ENCODE measurements at places on chromosomes 5 and 9.

DNA sequence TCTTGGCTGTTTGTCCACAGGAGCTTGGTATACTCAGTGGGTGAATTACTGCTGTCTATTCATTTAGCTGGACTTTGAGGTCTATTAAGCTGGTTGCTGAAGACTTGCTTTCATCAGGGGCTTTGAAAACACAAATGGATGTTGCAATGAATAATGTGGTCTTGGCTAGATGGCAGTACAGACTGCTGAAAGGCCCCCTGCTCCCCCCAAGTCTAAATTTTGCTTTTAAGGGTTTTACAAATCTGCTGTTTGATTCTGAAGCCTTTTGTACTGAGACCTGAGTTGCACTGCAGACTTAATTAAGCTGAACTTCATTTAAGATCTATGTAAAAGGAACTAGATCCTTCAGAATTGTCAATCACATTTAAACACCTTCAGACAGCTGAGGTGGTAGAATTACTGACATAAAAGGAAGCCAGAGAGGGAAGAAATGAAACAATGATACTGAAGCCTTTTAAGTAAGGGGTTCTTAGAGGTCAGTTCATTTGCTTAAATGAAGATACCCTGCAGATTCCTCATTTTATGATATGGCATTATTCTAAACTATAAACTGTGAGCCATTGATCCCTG lies 37.3 kb downstream of the KCTD16 start:
- no peak for DNase-seq

DNA sequence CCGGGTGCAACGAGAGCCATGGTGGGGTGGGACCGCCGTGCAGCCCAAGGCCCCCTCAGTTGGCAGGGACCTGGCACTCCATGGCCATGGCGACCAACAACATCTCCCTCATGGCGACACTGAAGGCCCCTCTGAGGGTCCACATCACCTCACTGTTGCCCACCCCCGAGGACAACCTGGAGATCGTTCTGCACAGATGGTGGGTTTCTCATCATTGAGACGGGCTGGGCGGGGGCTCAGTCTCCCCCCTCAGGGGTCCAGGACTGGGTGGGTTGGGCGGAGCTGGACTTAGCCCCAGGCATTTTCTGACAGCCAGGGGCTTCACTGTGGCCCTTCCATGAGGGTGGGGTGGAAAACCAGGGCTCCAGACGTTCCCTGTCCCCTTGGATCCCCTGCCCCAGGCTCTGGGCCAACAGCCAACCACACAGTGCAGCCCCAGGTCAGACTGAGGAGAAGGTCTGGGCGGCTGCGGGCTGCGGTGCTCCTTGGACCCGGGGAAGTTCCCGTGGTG lies 734 bp downstream of the PAEP start:
- DNase-seq, result no peak

GRCh38 chr5:160044967-160045366 lies 36.0 kb downstream of the TTC1 start:
- DNase-seq, result no peak

- no peak for DNase-seq
Observed at GRCh38 chr9:12166518-12166917, 526.7 kb upstream of the TYRP1 start.

- no peak for DNase-seq
Observed at GRCh38 chr9:130991778-130992681, 16.9 kb upstream of the LAMC3 start.

DNA sequence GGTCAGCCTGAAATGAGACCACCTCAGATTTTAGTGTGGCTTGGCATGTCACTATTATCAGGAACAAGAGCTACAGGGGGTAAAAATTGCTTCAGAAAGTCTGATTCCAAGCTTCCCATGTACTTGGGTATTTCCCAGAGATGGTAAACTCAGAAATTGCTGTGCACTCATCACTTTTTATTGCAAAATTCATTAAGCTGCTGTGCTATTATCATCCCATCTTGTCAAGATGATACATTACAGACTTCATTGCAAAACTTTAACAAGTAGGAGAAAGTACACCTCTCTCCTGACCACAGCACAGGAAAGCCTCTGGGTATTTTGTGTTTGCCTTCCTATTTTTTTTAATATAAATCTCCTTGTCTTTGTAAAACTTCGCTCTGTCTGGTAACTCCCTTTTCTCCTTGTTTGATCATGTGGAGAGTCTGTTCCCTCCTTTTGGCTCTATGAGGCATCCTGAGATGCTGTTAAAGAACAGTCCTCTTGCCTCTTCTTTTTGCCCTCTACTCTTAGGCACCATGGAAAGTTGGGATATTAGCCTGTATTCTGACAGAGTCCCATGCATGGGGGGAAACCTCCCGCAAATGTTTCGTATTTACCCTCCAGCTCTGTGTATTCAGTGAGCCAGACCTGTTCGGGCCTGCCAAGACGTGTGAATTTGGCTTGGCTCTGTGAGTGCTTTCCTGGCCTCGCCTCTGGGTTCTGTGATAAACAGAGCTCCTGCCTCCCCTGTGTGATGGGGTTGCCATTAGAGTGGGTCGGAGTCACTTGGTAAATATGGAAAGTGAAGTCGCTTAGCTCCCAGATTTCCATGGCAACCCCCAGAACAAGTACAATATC lies 260.7 kb downstream of the NR3C1 start:
- DNase-seq, result no peak

DNA sequence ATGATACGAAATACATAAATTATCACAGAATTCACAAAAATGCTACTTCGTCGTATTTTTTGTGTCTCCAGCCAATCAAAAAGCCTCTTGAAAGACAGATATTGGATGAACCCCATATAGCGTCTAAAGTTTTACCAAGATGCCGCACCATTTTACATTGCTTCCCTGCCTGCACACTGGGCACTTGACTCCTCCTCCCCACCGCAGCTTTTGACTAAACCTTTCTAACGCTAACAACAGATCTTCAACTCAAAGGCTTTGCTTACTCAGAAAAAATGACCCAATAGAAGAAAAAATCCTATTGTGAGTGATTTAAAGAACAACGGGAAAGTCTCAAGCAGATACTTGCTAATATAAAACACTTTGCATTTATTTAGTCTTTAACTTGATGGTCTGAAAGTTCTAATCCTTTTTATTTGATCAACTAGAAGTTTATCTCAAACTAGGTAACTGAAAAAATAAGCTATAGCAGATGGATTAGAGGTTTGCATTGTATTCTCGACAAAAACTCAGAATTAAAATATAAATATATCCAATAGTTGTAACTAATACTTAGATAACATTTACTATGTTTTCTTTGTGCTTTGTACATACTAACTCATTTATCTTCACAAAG lies 609.1 kb upstream of the DMAC1 start:
- DNase-seq, result no peak

- DNase-seq, result no peak
Observed at GRCh38 chr9:136728548-136729123, 14.1 kb downstream of the LCN10 start.

GRCh38 chr9:112535811-112536210 lies 49.2 kb downstream of the KIAA1958 start:
- DNase-seq, result no peak

DNA sequence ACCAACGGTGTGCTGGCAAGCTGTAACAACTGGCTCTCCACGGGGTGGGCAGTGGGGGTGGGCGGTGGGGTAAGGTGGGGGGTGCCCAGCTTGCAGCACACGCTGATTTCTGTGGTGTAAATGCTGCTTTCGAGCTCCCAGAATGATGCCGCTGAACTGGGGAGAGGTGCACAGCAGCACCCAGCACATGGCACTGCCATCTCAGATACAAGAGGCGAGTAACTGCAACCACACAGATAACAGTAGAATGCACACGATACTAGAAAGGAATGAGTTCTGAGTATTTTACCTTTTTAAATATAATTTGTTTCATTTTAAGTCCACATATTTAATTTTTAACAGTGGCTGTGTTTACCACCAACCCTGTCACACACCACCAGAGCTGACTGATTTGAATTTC lies 87.9 kb downstream of the SEMA4D start:
- DNase-seq, result no peak

GRCh38 chr9:88782931-88783710 lies 208.1 kb upstream of the S1PR3 start:
- no peak for DNase-seq

DNA sequence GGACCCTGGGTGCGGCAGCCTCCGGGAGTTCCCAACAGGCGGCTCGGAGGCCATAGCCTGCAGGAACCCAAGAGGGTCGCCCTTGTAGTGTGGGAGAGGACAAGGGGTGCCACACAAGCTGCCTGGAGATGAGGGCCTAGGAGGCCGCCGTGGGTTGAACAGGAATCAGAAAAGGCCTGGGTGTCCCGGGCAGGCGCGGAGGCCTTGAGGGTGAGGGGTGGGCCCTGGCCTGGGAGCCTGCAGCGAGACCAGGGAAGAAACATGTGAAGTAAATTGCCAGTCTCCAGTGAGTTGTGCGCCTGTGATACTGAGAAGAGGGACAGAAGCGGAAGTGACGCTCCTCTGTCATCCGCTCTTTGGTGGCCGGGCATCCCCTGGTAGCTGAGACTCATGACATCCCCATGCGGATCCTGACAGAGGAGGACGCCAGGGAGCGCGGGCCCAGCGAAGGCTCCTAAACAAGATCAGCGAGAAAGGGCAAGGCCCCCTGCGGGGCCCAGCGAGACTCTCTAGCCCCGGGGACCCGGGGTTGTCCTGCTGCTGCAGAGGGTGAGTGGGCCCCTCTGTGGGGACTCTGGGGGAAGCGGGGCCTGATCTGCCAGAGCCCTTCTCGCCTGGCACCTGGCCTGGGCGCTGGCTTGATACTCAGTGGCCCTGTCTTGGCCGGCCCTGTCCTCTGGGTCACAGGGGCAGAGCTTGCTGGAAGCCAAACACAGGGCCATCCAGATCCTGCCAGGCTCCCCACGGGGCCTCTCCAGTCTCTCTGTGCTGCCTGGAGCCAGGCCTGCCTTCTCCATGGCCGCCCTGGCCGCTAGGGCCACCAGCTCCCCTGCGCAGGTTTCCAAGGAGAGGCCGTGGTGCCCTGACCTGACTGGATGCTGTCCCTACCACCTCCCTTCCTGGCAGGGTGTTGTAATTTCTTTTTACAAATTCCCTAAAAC lies 788.4 kb downstream of the TLE4 start:
- DNase-seq, result no peak

- no peak for DNase-seq
Observed at GRCh38 chr5:107263387-107264018, 407.2 kb downstream of the EFNA5 start.

GRCh38 chr5:97062046-97062445 lies 80.4 kb downstream of the LIX1 start:
- no peak for DNase-seq

DNA sequence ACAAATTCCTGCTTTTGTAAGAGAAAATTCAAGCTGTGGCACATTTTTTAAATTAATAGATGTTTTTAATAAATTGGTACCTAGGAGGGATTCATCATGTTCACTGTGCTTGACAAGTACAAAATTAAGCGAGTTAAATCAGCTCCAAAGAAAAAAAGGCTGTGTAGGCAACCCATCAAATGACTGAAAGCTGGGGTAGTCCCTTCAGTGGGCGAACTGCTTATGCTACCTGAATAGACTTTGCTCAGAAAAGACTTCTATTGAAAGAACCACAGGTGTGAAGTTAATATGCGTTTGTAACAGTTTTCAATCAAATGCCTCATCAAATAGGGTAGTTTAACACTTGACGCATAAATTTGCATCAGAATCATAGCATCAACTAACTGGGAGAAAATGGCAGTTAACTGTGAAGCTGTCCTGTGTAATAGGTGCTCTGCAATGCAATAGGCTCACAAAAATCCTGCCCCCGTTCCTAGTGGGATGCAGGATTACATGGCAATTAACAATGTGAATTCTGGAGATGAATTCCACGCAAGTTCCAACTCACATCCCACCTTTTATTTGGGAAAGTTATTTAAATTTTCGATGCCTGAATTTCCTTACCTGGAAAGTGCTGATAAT lies 14.4 kb upstream of the ARL15 start:
- DNase-seq, result no peak

DNA sequence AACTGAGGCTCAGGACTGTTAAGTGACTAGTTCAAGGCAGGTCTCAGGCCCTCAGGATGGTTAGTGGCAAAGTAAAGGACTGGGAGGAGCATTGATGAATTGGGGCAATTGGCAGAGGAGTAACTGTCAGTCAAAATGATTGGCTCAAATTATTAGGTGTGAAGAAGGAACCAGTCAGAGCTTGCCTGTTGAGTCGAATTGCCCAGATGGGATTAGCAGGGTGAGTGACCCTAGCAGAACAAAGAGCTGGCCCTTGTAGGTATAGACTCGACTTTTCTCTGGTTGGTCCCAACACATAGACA lies 2.6 kb upstream of the NSD1 start:
- no peak for DNase-seq

DNA sequence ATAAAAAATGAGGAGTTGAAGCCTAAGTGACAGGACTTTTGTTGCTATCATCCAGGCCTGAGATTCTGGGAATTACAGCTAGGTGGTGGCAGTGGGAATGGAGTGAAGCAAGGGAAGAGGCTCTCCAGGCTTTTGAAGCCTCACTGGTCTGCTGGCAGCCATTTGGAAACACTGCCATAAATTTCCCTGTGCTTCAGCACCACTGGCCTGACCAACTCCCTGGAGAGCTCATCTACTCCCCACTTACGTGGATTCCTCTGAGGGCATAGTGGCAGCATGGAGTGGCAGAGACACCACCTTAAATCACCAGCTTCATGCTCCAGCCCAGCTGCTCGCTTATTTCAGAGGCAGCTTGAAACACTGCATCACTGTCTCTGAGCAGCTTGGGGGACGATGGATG lies 518.2 kb downstream of the TLR4 start:
- no peak for DNase-seq

All from activated CD4-positive, alpha-beta T cell treated with anti-CD3 and anti-CD28 coated beads, Interleukin-2, amount 50 U/mL, for 4 hours (primary cell).